Occipital lobe (tissue), 3 donors: ENCODE measurements at places on chromosomes 5 and 9. TPM values are rescaled to one million over a fixed set of nuclear protein-coding genes. Genes with fewer than 3 reads are reported as not detected.

DRD1 gene
- total RNA-seq = 6.1 TPM

CSNK1G3 gene
- total RNA-seq = 228 TPM

C9orf50 gene
- total RNA-seq = not detected

SPATA6L gene
- 10.9 TPM for total RNA-seq

PCDHGB6 gene
- 12.8 TPM for total RNA-seq
